ENCODE measurements at places on chromosomes 16 and 17.
A peak's percentile ranks its signal among the peaks of the same experiment; 100 is the strongest.

DNA sequence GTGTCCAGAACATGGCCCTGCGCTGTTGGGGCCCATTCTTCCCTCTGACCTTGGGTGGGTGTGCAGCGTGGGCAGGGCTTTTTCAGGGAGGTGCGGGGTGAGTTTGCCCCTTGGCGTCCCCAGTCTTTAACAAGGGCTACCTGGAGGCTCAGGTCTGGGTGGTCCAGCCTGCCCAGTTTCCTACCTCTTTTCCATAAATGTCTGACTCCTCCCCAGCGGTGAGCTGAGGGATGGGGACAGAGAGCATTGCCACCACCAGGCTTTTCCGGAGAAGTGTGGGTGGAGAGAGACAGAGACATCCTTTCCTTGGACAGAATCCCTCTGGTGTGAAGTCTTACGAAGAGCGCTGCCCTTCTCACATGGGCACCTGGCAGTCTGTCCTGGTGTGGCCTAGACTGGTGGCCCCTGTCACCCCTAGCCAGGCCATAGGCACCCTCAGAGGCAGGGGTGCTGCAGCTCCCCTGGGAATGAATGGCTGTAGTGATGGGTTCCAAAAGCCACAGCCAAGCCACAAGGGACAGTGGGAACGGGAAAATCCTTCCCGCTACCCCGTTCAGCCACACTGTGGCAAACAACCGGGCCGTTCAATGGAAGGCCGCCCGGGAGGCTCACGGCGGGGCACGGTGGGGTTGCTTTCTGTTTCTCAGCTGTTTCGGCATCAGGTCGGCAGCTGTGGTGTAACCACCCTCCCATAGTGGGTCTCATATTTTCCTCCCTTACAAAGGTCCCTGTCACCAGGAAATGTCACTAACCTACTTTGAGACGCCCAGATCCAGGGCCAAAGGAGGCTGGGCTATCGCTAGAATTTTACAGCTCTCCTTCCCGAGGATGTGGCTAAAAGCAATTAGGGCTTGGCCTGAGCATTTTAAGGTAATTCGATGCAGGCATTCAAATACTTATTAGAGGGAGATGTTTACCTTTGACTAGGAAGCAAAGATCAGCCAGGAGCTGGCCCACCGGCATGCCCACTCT is 61.9 kb upstream of the GSE1 start:
- DNase-seq = no peak

DNA sequence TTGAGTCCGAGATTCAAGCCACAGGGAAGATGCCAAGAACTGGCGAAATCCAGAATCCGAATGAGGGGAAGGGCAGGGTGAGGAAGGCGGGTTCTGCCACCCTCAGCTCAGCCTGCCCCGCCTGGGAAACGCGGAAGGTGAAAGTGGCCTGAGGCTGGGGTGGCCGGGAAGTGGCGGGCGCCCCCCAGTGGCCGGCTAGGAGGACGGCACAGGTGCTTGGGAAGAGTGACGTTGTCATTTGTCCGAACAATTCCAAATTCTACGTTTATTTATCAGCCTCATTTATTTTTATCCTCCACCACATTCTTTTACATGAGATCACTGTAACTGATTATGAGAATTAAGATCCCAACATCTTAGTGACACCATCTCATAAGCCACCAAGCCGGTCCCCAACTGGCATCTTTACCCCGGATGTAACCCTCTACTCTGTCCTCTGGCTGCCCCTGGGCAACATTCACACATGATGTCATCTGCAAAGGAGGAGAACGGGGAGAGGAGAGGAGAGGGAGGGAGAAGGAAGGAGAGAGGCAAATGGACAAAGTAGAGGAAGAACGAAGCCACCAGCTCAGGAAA is 21.3 kb downstream of the SRCIN1 start:
- no peak for DNase-seq

DNA sequence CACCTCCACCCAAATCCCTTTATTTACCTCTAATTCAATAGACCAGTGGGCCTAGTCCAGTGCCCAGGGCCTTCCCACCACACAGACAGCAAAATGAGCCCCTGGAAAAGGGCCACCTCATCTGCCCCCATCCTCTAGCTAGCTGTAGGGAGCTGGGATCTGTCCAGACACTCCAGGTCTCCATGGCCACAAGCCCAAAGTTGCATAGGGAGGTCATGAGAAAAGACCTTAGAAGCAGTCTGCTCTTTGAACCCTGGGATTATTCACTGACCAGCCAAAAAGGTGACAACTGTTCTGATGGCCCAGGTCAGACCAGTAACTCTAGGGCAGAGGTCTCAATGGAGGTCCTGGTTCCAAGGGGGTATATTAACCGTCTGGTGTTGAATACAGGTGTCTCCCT is 2.0 kb downstream of the CUEDC1 start:
- DNase-seq = no peak

DNA sequence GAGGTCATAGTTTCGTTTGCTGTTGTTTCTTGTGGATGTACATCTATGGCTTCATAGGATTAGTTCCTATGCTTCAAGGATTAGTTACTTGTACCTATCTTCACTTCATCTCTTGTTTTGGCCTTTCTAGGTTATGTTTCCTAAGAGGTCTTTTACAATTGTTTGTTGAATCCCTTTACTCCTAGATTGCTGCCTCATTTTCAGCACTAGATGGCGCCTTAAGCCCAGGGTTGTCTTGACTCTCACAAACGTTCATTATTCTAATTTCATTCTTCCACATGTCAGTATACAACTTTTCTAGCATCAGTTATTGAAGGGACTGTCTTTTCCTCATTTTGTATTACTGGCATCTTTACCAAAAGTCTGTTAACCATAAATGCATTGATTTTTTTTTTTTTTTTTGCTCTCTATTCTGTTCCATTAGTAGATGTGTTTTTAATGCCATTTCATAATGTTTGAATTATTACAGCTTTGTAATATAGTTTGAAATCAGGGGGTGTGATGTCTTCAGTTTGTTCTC is 45.0 kb upstream of the NACA2 start:
- peak; percentile 29 for DNase-seq

DNA sequence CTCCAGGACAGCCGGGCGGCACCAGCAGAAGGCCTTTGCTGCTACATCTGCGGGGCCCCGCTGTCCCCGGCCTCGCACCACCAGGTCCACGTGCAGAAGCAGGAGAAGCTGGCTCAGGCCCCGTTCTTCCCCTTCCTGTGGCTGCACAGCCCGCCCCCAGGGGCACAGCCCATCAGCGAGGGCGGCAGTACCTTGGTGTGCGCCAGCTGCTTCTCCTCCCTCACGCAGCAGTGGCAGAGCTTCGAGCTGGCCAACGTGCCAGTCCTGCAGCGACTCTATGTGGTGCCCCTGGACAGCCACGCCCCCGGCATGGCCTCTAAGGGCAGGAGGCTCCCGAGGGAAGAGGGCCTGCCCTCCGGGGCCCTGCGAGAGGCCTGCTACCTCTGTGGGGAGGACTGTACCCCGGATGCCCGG is 58.3 kb upstream of the CIBAR2 start:
- no peak for DNase-seq

GRCh38 chr16:65114527-65114926 is 7.3 kb downstream of the CDH11 start:
- no peak for DNase-seq

DNA sequence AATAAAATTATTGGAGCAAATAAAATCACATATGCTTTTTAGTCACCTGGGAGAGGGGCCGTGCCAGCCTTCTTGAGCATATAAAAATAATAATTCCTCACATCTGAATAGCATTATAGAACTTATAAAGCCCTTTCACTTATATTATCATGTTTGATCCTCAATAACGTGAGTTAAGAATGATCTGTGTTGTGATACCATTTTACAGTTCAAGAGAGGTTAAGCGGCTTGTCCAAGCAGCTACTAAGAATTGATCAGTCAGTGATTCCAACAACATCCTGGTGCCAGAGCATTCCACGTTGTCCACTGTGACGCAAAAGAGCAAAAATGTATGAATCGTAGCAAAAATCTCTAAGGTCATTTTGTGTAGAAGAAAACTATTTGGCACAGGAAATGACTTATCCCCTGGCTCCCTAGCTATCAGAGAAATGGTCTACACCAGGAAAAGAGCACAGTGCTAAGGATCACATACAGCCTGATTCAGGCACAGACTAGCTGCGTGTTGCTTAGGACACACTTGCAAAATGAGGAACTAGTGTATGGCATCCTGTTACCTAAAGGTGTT is 33.0 kb downstream of the ANKFN1 start:
- DNase-seq = peak; percentile 67

DNA sequence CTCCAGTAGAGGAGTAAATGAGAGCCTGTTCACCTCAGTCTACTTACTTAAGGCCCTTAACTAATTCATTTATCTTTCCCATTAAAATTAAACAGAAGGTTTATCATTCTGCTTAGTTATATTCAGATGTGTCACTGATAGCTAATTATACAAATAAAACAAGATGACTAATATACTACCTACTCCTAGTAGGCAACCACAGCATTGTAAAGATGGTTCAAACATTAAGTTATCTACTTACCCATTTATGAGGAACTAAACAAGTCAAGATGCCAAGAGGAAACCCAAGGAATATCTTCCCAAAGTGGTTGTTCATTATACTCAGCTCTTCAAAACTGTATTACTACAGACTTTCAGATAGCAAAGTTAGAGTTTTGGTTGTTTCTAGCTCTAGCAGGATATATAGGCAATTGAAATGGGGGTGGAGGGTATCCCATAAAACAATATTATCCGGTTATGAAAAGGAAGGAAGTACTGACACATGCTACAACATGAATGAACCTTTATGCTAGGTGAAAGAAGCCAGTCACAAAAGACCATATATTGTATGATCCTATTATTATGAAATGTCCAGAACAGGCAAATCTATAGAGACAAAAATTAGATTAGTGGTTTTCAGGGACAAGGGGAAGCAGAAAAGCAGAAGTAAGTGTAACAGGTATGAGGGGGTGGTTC is 56.5 kb downstream of the SPAG9 start:
- no peak for DNase-seq

DNA sequence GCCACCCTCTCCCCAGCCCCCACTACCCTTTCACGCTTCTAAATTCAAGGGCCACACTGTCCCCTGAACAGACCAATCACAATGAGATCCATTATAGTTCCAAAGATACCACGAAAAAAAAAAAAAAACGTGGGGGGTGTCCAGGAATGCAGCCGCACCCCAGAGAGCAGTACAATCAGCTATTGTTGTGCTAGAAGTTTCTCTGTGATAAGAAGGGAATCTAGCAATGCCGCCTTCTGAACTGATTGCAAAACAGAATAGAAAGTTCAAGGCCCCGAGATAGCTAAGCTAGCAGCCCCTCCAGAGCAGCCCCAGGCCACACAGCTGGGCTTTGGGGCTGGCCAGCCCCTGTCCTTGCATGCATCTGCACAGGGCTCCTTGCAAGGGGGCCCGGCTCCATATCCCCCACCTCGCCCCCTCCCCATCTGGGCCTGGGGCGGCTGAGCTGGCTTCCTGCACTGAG is 86.9 kb upstream of the CBX4 start:
- no peak for DNase-seq
